ENCODE measurements at places on chromosomes 5 and 9.

- DNase-seq: no peak
Observed at GRCh38 chr5:25107853-25108252, 463.1 kb upstream of the CDH10 start.

DNA sequence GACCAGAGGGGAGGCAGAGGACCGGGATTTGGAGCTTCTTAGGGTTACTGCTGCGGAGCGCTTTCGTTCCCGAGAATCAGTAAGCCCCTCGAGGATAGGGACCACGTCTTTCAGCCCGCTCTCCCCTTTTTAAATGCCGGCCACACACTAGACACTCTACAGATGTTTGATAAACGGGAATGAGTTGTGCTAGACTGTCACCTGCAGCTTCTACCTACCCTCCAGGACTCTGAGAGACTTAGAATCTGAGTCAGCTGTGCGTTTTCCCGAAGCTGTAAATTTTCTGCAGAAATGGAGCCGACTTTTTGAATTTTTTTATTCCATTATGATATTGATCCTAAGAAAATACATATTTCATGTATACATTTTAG lies 670 bp downstream of the CCDC171 start:
- DNase-seq: no peak

- no peak for DNase-seq
Observed at GRCh38 chr9:23686896-23687295, 139.1 kb downstream of the ELAVL2 start.

DNA sequence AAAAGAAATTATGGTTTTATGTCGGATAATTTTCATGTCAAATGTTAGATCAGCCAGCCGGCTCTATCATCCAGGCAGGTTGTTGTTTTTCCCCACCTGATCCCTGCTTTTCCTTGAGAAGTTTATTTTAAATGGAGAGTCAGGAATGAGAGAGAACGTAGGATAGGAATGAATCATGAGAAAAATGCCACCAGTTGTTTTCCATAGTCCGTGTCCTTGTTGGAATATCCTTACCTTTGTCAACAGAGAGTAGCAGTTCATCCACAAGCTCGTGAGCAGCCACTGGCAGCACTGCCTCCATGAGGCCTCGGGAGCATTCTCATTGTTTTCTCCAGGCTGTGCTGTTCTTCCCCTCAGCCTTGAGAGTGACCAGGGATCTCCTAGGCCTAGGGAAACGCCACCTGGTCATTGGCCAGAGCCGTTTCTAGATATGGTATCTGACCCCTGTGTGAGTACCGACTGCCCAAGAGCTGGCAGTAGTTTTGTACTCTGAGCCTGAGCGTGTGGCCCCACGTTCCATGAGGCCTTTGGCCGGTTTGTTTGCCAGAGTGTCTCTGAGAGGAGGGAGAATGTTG lies 293.3 kb downstream of the FANCC start:
- no peak for DNase-seq

DNA sequence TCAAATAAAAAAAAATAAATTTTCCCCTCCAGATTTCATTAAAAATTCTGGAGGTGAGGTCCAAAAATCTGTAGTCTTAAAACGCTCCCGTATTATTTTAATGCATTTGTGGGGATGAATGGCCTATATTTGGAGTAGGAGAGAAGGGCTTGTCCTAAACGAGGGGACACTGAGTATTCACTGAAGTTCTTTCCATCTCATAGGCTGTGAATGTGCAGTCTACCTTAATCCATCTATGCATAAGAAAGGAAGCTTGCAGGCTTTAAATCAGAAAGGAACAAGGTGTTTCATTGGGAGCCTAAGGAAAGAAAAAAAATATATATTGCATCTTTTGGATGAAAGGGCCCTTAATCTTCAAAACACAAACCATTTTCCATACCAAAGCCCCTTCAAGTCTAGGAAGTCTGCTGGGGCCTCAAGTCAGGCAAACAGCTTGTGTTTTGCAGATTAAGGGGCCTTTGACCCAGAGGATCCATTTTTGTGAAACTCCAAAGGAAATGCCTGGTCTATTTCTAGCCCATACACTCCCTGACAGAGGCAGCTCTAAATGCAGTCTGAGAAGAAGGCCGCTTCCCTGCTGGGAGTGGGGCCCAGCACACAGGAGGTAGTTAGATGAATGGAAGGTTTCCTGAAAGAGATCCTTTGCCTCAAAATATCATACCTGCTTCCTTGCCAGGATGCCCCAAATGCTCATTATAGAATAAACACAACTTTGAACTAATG lies 35.6 kb downstream of the BRINP1 start:
- no peak for DNase-seq

DNA sequence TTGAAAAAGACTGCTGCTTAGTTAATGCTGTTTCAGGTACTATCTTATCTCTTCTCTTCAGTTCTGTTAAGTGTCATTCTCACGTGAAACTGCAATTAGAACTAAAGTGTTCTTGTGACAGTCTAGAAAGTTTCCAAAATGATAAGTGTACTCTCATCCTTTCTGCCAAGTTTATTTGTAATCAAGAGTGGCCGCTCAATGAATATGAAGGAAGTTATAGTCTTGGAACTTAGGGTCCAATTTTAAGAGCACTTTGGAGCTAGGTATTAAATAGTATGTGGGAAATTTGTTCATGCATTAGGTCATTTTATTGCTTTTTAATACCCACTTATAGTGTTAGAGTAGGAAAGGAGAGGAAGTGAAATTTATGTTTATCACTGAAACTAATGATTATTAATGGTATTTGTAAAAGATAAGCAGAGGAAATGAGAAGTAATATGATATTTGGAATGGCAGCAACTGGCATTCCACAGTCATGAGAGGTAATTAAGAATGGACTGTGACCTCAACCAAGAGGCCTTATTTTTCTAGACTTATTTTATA lies 20.4 kb downstream of the XRCC4 start:
- DNase-seq: no peak

DNA sequence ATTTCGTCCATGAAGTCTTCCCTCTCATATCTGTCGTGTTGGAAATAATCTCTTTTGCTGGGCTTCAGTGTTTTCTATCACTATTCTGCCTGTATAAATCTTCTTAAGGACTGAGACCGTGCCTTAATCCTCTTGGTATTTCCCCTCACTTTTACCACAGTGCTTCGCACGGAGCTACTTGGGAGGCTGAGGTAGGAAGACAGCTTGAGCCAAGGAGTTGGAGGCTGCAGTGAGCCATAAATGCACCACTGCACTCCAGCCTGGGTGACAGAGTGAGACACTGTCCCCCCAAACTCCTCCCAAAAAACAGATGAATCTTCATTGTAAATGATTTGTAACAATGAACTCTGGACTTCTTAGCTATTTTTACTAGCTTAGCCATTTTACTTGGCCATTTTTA lies 57.8 kb downstream of the PHAX start:
- no peak for DNase-seq

GRCh38 chr5:171483551-171484135 lies 64.2 kb downstream of the FGF18 start:
- no peak for DNase-seq

DNA sequence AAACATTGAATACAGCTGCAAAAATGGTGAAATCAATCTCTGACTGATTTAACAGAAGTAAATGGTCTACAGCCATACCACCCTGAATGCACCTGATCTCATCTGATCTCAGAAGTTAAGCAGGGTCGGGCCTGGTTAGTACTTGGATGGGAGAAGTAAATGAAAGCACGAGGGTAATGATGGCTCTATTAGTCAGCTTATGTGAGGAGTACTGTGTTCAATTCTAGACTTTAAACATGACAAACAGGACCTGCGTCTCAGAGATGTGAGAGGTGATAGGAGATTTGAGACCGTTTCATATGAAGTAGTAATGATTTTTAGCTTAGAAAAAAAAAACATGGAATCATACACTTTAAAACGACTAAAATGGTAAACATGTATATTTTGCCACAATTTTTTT lies 77.1 kb upstream of the SUSD1 start:
- no peak for DNase-seq

DNA sequence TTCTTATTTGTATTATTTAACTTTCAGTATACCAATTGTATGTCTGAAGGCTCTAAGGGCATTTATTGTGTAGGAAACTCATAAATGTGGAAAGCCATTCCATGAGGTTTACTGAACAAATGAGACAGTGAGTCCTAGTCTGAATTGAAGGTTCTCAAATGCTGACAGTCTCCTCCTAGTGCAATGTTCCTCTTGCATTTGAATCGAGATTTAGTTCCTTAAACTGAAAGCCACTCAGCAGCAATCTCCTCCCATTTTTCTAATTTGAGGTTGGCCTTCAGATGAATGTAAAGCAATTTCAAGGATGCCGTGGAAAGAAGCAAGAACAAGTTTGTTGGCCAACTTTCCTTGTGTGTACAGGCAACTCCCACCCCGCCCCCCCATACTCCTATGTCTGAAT lies 493.2 kb upstream of the KLF4 start:
- no peak for DNase-seq

DNA sequence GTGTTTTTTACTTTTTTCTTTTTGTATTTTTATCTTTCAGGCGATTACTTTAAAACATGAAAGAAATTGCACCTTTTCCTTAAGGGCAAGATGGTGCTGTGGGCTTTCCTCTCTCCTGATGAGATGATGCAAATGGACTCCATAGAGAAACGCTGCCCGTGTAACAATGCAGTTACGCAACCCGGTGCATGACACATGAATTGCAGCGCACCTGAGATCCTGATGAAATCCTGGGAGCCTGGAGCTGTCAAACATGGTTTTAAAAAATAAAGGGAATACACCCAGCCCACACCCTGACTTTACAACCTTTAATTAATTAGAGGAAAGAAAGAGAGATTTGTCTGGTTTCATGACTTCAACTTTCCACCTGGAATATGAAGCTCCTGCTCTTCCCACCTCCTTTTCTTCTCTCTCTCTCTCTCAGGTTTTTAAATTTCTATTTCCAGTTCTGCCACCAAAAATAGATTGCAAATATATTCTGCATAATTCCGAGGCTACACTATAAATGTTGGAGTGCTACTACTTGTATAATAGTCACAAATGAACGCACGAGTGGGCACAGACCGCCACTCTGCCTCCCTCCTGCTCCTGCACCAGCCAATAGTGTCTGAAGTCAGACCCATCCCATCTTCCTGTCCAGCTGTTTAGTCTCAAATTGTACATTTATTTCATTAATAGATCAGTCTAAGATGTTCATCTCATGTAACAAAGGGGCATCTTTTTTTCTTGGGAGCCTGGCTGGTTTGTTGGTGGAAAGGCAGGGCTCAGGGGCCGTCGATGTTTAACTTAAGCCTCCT lies 179.1 kb downstream of the AUH start:
- no peak for DNase-seq

DNA sequence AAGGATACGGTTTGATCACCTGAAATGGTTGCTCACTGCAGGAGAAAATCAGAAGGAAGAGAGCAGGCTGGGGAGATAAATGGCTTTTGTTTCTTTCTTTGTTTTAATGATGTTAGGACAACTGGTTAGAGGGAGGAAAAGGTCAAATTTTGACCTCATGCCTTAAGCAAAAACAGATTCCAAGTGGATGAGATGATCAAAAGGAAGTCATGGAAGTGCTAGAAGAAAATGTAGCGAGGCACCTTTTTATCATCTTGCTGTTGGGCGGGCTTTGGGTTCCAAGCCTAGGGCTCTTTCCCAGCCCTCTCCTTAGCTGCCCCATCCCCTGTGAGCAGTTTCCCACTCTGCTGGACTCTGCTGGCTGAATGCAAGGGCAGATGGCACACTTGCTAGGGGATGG lies 127.9 kb downstream of the ADAMTS2 start:
- no peak for DNase-seq

DNA sequence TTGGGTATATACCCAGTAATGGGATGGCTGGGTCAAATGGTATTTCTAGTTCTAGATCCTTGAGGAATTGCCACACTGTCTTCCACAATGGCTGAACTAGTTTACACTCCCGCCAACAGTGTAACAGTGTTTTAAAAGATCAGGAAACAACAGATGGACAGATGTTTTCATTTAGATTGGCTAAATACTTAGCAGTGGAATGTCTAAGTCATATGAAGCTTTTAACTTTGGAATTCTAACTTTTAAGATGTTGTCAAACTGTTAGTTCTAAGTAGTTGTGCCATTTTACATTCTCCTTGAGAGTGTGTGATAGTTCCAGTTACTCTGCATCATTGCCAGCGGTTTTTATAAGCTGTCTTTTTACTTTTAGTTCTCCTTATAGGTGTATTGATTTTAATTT lies 688.8 kb downstream of the SEMA5A start:
- DNase-seq: no peak

DNA sequence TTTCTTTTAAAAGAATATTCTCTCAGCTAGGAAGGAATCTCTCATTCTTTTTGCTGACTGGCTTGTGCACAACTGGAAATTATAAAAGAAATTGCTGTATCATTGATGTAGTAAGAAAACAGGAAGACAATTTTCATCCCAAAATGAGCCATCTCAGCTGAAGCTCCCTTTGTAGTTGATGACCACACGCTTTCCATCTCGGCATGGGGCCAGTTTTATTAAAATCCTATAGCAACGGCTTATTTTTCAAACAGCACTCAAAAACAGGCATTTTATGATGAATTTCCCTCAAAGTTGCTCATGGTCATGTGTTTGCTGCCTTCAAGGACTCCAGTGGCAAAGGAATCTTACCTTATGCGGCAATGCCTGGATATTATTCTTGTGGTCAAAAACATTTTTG lies 62.4 kb upstream of the GLIS3 start:
- no peak for DNase-seq

GRCh38 chr5:75364571-75365280 lies 27.7 kb downstream of the HMGCR start:
- no peak for DNase-seq

DNA sequence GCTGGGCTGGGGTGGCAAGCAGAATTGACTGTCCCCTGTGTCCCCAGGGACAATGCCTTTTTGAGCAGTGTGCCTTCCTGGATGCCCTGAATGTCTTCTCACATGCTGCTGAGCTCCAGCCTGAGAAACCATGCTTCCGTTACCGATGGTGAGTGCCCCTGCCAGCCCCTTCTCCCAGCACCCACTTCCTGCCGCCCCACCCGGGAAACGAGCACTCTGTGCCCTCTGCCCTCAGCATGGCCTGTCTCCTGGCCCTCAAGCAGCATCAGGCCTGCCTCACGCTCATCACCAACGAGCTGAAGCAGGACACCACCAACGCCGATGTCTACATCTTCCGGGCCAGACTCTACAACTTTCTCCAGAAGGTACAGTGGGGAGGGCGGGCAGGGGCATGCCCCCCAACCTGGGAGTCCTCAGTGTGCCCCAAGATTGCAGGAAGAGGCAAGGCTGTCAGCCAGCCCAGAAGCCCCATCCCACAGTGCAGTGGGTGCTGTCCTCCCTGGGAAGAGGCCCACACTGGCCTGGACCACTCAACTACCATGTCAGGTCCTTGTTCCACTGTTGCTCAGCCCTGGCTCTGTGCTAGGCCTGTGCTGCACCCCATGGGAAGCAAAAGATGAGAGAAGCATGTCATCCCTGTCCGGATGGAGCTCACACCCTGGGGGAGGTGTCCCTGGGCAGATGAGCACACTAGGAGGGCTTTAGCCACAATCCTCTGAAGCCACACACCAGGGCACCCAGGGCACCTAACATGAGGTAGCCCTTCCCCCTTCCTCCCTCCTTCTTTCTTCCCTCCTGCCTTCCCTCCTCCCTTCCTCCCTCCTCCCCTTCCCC lies 4.4 kb downstream of the TTC16 start:
- no peak for DNase-seq

GRCh38 chr9:3875361-3876132 lies 349.7 kb upstream of the RFX3 start:
- no peak for DNase-seq
